Right kidney (tissue), 9 donors: ENCODE measurements at places on chromosomes 12 and 14.

GRCh38 chr14:103273145-103273744 lies 60.8 kb upstream of the EIF5 start:
- DNase-seq = peak; percentile 76

DNA sequence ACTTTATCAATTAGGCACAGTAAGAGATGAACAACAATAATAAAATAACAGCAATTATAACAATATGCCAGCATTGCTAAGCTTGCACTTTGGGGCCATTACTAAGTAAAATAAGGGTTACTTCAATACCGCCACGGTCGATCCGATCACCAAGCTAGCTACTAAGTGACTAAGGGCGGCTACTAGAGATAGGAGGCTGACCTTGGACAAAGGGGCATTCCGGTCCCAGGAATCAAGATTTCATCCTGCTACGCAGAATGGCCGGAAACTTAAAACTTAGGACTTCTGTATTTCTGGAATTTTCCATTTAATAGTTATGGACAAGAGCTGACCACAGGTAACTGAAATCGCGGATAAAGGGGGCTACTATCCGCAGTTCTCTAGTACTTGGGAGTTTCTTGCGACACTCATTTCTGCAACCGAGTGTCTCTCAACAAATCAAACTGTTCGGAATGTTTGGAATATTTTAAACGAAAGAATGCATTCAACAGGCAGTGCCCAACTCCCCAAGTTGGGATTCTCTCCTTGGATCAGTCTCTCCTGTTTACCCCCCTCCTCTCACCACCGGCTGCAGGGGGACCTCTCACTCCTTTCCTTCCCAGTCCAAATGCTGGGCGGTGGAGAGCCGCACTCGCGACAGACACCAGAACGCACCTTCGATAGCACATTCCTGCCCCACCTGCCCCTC lies 650 bp downstream of the HEBP1 start:
- no peak for DNase-seq

GRCh38 chr12:107884769-107885694 lies 110.5 kb downstream of the ASCL4 start:
- DNase-seq = peak; percentile 25

DNA sequence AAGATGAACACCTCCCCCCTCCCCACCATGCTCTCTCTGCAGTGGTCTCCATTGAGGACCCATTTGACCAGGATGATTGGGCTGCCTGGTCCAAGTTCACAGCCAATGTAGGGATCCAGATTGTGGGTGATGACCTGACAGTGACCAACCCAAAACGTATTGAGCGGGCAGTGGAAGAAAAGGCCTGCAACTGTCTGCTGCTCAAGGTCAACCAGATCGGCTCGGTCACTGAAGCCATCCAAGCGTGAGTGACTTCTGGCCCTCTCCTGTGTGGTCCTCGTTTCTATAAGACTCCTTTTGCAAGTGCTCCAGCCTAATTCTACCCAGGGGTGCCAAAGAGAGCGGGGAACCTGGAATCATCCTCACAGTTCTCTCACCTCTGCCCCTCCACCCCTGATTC lies 6.2 kb upstream of the ATN1 start:
- DNase-seq = no peak

DNA sequence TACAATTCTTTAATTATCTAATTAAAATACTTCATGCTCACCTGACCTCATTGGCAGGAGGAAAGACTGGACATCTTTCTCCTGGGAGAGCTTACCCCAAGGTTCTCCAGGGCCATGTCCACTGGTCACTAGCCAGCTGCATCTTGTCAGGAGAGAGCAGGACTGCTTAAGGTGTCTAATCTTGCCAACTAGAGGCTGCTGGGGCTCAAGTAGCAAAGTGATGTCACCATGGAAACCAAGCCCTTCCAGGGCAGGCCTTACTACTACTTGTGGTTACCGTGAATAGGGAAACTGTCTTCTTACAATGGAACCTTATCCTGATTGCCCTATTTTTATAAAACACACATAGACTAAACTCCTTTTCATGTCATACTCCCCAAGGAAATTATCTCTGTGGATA lies 376.4 kb downstream of the SNAPC1 start:
- no peak for DNase-seq

GRCh38 chr14:100810861-100811461 lies 15.0 kb upstream of the MEG3 start:
- DNase-seq = no peak

- no peak for DNase-seq
These were observed 51.7 kb upstream of the KICS2 start for GRCh38 chr12:64273527-64274403.

- DNase-seq = no peak
These were observed 274.6 kb downstream of the BTG1 start for GRCh38 chr12:91870872-91871707.

DNA sequence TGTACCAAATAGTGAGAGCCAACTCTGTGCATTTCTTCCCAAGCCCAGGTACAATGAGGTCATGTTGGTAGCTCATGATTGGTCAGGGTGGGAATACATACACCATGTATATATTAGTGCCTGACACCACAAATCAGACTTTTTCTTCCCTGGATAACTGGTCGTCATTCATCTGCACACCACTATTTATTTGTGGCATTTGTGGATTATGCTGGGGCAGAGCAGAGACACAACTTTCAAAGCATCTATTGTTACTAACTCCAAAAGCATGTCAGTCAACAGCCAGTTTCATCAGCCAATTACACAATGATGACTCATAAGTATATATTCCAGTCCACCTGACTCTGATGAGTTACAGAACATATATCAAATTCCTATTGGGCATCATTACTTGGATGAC lies 181.7 kb downstream of the ADAMTS20 start:
- no peak for DNase-seq

- DNase-seq = no peak
These were observed 437.0 kb downstream of the FUT8 start for GRCh38 chr14:65849558-65849957.

- DNase-seq = no peak
These were observed 130.3 kb downstream of the ITPR2 start for GRCh38 chr12:26702741-26703140.
